ENCODE measurements at places on chromosomes 3 and 15.
A peak's percentile ranks its signal among the peaks of the same experiment; 100 is the strongest.

- DNase-seq: no peak
These were observed 20.5 kb downstream of the ATP8B4 start for GRCh38 chr15:50098545-50098944.

GRCh38 chr3:72255791-72256559, 471.0 kb upstream of the PROK2 start:
- DNase-seq: peak; percentile 40

GRCh38 chr15:31102374-31103342, 1.1 kb upstream of the TRPM1 start:
- no peak for DNase-seq

GRCh38 chr15:35123743-35124142, 38.6 kb upstream of the NANOGP8 start:
- peak; percentile 4 for DNase-seq

- DNase-seq: peak; percentile 86
These were observed 228.2 kb upstream of the ZPLD1 start for GRCh38 chr3:102206511-102207031.

DNA sequence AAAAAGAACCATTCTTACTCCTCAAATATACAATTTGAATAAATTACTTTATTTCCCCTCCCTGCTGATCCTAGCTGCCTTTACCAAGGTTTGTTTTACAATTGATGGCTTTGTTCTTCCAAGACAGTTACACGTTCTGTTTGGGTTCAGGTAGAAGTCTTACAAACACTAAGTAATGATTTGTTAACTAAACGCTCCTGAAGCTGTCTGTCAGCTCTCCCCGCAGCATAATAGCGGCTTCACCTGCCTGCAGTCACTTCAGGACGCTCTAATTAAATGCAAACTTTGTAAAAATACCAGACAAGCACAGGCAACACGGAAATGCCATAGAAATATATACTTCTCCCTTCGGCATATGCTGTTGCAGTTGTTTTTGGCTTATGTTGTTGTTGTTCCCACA, 176.4 kb upstream of the MDFIC2 start:
- DNase-seq: no peak

DNA sequence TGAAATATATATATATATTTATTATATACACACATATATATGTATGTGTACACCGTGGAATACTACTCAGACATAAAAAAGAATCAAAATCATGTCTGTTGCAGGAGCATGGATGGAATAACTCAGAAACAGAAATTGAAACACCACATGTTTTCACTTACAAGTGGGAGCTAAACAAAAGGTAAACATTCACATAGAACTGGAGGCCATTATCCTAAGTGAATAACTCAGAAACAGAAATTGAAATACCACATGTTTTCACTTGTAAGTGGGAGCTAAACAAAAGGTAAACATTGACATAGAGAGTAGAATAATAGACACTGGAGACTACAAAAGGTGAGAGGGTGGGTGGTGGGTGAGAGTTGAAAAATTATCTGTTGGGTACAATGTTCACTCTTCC, 171.5 kb upstream of the GOLIM4 start:
- DNase-seq: no peak

DNA sequence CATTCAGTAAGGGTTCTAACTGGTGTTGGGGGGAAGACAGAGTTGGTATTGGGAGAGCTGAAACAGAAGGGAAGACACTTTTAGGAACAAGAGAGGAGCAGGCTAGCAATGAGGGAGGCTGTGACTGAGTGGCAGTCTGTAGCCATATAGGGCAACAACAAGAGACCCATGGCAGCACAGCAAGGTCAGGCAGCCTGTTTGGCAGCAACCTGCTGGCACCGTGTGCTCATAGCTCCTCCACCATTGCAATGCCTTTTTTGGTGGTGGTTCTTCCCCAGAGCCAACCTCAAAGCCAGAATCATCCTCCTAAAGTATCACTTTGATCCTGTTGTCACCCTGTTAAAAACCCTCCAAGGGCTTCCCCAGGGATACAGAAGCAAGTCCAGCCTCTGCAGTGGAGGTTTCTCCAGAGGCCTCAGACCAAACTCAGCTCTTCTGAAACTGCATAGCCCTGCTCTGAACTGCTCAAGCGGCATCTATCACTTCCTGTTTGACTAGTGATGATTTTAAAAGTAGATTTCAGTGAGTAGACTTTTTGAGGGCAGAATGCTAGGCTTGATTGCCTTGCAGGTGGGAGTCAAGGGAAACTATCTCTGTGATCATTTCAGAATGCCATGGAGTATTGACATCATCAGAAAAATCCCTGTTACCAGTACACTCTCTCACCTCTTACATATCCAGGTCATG, 176.9 kb downstream of the STAC start:
- DNase-seq: no peak

- no peak for DNase-seq
These were observed 22.4 kb downstream of the CXCR6 start for GRCh38 chr3:45965653-45966052.

GRCh38 chr3:77134769-77135168, 94.9 kb downstream of the ROBO2 start:
- DNase-seq: no peak

DNA sequence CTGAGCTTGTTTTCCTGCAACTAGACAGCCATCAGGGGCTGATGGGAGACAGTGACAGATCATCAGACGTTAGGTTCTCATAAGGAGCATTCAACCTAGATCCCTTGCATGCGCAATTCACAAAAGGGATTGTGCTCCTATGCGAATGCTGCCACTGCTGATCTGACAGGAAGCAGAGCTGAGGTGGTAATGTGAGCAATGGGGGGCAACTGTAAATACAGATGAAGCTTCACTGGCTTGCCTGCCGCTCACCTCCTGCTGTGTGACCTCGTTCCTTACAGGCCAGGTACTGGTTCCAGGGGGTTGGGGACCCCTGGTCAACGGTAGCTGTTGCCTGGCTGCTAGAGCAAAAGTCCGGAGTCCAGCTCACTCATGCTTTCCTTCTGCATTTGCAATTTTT, 26.4 kb upstream of the KCNAB1 start:
- no peak for DNase-seq

DNA sequence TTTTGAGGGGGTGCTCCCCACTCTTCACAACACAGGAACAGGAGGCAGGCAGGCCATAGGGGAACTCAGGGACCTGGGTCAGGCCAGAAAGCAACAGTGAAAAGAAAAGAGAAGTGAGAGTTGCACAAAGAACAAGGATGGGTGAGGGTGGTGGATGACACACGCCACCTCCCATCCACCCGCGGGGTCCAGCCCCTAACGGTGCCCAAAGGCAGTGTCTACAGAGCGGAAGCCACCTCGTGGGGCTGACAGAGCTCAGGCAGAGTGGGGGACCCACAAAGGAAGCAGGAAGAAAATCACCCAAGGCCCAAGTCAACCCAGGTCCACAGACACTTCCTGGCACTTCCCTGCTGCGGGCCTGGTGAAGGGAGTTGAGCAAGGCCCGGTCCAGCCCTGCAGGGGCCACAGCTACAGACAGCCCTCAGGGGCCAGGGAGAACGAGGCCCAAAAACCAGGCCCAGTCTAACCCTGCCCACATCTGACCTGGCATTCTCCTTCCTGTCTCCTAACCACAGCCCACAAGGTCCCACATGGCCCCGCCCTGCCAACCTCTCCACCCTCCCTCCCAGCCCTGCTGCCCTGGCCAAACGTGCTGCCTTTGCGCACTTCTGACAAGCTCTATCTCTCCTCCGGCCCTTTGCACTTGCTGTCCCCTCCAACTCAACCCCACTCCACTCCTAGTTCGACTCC, 5.9 kb downstream of the NUP210 start:
- DNase-seq: no peak

- no peak for DNase-seq
These were observed at the start of gene KBTBD13 for GRCh38 chr15:65076486-65077290. Gene KBTBD13, plus strand, starts transcription at chr15:65076746. Its CDS starts 70 bp downstream, at chr15:65076816.

DNA sequence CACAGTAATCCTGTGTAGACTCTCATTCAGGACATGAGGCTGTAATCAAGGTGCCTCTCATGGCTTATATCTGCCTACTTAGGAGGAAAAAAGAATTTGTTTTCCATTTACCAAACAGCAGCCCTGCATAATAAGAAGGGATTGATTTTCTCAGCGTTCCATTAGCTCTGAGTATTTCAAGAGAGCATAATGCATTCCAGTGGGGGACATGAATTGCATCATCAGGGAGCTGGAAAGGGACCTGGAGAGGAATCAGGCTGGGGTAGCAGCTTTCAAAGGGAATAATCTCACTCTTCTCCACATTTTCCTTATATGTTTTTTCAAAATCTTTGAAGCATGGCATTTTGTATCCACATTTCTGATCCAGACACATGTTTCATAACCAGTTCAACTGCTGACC, 150.6 kb upstream of the ANKRD28 start:
- DNase-seq: no peak

DNA sequence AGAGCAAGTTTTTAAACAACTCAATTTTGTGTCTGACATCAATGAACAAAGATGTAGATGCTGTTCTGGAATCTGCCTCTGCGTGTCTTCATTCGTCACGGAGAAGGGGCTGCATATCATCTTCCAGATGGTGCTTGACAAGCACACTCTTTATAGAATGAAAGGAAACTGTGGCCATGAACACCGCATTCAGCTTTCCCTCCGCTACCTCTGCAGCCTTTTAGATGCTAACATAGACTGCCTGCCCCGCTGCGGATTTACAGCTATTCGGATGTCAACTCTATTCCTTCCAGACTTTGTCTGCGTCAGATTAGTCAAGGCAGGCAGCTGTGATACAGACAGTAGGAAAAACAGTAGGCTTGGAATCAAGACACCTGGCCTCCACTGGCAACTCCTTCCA, 232.9 kb downstream of the TJP1 start:
- DNase-seq: no peak

GRCh38 chr3:134036291-134036690, 6.6 kb upstream of the SLCO2A1 start:
- DNase-seq: no peak

DNA sequence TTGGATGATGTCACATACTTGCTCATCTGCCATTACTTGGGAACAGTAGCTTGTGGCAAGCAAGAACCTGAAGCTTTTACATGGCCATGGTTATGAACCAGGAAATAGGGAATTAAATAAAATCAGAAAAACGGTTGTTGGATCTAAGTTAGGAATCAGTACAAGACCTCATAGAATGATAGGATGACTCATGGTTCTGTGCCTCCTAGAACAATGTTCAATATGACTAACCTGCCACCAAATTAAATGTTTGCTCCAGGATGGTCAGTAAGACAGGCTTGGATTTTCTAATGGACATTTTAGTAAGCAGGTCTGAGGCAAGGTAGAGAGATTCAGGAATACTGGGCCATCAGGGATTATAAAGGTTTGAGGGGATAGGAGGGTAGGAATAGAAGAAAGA, 218.9 kb downstream of the PLOD2 start:
- DNase-seq: no peak

GRCh38 chr3:171056528-171056927, 30.0 kb upstream of the SLC2A2 start:
- DNase-seq: peak; percentile 37

- no peak for DNase-seq
These were observed 29.3 kb upstream of the SLC28A1 start for GRCh38 chr15:84855136-84855535.

GRCh38 chr15:67646847-67647246, 104.3 kb downstream of the MAP2K5 start:
- no peak for DNase-seq

DNA sequence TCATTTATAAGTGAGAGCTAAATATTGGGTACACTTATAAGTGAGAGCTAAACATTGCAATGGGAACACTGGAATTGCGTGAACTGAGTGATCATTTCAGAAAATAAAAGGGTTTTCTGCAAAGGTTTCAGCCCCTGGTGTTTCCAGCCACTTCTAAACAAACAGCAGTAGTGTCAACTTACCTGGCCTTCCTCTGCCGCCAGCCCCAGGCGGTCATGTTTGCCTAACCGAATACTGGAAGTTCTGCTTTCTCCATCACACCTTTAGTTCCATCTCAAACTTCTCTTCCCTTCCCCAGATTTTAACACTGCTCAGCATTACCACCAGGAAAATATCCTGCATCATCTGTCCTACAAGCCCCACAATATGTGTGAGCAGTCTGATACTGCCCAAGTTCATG, 58.6 kb downstream of the MRPL3 start:
- DNase-seq: no peak

DNA sequence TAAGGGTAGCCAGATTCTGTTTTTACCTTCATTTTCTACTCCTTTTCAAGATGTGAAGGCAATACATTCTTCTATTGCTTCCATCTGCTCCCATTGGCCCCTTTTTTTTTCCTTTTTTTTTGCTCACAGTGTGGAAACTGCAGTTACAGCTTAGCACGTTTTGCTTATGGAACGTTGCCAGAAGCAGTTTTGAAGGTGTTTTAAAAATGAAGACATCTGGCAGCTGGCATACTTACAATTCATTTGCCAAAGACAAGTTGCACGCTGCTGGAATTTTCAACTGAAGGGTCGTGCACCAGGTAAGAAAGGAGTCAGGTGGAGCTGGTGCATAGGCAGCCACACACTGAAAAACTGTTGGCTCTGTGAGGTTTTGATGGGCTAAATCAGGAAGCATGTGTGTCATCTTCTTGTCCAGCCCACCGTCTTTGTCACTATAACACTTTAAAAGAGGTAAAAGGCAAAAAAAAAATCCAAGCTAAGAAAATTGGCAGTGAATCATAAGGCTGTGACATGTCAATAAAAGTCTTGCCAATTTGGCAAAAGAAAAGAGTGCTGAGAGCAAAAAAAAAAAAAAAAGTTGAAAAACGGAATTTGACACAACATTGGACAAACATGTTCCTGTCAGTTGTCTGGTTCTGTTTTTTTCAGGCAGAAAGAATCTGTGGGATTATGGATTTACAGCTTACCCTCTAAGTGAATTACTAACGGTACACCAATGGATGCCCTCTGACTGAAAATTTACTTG, 225.4 kb upstream of the SOX2 start:
- no peak for DNase-seq

GRCh38 chr3:99678023-99678422, 39.6 kb downstream of the COL8A1 start:
- DNase-seq: peak; percentile 82

DNA sequence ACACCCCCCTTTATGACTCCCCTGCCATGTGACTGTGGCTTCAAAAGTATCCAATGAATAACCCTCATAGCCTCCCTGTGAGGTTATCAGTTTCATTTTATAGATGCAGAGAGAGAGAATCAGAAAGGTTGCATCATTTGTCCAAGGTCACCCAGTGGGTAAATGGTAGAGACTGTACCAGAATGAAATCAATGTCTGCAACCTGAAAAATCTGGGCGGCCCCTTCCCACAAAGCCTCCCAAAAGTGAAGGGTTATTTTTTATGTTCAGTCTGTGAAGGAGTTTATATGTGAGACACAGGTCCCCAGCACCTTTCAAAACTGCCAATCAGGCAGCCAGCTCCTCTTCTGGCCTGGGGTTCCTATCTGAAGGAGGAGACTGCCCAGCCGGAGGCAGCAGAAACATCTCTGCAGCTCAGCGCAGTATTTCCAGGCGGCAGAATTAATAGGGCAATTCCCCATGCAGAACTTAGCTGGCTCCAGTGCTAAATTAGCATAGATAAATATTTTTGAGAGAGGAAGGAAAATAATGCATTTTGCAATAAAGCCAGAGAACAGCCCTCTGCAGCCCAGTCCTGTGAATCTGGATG, 130.8 kb upstream of the PRR20G start:
- no peak for DNase-seq

DNA sequence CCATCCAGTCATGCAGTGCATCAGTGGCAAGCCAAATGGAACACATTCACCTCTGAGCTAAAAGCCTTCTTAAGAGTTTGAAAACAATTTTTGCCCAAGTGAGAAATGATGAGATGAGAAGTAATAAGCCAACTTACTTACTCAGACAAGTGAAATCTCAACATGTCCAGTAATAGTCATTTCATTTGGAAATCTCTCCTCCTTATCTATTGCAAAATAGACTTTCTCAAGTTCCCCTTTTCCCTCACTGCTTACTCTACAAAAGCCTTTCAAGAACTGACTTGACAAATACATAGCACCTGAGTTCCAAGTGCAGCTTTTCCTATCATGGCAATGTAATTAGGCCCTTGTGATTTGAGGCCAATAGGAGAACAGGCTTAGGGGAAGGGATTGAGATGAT, 282.3 kb downstream of the SLC9A9 start:
- peak; percentile 53 for DNase-seq
